ENCODE measurements at places on chromosomes 2 and 18.

GRCh38 chr2:239229545-239230279 is 171.1 kb downstream of the HDAC4 start:
- H3K36me3 ChIP-seq = peaks cover 19% of the 10 kb centered on the region
- peaks cover 82% of the 10 kb centered on the region for H3K4me1 ChIP-seq
- no peak overlapping the region for H3K4me3 ChIP-seq
- no peaks in the 10 kb centered on the region for H3K27me3 ChIP-seq

DNA sequence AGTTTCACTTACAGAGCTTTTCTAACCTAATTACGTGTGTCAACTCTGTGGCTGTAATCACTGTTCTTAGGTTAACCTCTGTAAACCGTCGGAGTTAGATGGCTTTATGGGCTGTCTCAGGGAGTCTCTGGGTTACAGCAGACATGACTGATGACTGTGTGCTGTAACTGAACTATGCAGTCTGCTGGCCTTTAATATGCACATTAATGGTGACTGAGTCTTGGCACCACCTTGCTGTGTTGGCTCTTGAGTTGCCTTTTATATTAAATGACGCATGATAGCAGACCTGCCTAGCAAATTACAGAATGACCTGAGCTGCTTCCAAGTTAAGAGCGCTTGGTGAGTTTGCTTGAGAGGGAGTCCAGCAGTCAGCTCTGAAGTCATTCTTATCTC is 90.1 kb downstream of the ACKR3 start:
- H3K4me3 ChIP-seq = no peak overlapping the region
- H3K4me1 ChIP-seq = no peaks in the 10 kb centered on the region
- DNase-seq = no peak
- H3K27me3 ChIP-seq = peaks cover 21% of the 10 kb centered on the region

DNA sequence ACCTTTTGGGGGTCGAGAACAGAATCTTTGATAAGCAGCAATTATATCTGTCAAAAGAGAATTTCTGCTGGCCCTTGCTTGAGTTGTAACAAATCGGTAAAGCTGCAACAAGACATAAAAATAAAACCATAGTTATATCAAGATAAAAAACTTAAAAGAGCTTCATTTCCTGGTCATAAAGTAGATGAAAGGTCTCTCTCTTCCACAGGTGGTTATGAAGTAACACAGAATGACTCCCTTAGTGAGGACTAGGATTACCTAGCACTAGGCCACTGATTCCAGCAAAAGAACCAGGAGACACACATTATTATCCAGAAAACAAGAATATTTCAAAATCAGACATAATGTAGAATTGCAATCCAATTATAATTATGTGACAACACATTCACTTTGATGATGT is 5.4 kb downstream of the AFG3L2 start:
- H3K27ac ChIP-seq = peak overlapping the region; percentile 41
- peaks cover 52% of the 10 kb centered on the region for H3K4me1 ChIP-seq
- no peak overlapping the region for H3K4me3 ChIP-seq

GRCh38 chr2:65452150-65452895 is 19.9 kb upstream of the SPRED2 start:
- H3K36me3 ChIP-seq = no peaks in the 10 kb centered on the region
- no peaks in the 10 kb centered on the region for H3K4me1 ChIP-seq
- H3K27ac ChIP-seq = no peak overlapping the region
- no peak for DNase-seq

DNA sequence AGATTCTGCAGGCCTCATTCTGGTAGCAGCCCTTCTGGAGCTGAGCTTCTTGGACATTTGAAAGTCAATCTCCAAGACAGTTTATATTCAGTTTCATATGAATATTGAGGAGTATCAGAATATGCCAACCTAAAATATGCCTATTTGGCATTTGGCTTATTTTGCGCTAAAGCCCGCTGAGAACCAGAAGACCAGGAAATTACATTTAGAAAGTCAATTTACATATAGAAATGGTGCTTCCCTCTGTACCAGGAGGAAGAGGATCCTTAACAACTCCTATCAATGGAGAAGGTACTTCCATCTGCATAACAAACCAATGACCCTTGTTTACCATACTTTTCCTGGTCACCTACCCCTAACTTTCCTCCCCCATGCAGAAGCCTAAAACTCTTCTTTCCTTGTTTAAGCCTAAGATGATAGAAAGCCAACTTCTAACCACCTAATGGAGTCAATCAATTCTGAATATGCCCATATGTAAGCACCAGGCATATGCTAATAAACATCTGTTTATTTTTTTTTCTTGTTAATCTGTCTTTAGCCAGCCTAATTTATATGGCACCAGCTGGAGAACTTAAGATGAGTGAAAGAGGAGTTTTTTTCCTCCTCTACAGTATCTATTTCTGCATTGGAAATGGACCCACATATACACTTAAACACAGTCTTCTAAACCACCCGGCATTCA is 57.0 kb upstream of the DYNC1I2 start:
- no peaks in the 10 kb centered on the region for H3K27me3 ChIP-seq
- H3K27ac ChIP-seq = no peak overlapping the region

DNA sequence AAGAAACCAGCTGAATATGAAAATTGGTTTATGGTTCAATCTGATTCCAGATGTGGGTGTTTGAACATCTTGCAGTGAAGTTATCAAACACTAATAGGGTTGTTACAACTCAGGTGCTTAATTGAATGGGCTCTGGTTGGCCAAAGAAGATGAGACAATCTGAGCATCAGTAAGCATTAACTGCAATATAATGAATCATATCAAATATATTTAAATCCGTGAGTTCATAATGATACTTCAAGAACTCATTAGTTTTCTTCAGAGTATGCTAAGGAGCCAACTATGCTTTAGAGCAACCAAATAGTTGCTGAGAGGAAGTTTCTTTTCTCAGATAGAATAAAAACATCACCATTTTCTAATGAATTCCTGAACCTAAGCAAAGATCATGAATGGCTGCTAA is 79.2 kb downstream of the NCOA1 start:
- no peak overlapping the region for H3K4me3 ChIP-seq
- peaks cover 20% of the 10 kb centered on the region for H3K36me3 ChIP-seq
- no peak for DNase-seq
- peaks cover 15% of the 10 kb centered on the region for H3K4me1 ChIP-seq
- H3K27me3 ChIP-seq = no peaks in the 10 kb centered on the region

- no peaks in the 10 kb centered on the region for H3K36me3 ChIP-seq
- no peaks in the 10 kb centered on the region for H3K4me1 ChIP-seq
- no peak for DNase-seq
- no peak overlapping the region for H3K27ac ChIP-seq
- no peak overlapping the region for H3K4me3 ChIP-seq
Measured at GRCh38 chr2:150531591-150531990, 44.1 kb upstream of the RND3 start.

DNA sequence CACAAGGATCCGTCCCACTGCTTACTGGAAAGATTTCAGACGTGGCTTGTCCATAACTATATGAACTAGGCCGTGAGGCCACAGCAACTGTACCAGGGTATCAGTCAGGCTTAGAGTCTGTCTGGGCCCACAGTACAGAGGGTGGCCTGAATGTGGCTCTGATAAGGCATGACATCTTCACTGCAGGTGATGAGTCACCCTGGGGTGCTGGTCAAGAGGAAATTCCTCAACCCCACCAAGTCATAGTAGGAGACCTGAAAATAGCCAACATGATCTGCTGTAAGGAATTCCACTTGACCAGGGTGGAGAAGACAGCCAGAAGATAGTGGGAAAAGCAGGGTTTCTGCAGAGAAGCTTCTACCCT is 107.7 kb downstream of the INHBB start:
- peaks cover 21% of the 10 kb centered on the region for H3K27me3 ChIP-seq
- H3K27ac ChIP-seq = no peak overlapping the region
- no peaks in the 10 kb centered on the region for H3K36me3 ChIP-seq
- H3K4me3 ChIP-seq = no peak overlapping the region

DNA sequence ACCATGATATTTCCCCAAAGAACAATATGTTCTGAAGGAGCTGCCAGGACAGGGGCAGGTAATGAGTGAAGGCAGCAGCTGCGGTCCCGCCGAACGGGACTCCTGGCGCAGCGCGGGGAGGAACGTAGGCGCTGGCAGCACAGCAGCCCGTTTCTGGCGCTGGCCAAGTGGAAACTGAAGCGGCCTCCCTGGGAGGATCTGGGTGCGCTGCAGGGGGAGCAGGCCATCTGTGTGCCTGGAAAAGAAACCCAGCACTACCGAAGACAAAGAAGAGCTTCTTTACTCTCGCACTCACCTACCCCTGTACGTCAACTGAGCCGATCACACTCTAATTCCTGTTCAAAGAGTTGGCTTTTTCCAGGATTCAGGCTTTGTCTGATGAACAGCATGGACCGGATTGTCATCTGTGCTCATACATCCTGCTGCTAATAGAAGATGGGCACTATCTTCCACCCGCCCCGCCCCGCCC is 11.8 kb downstream of the G6PC2 start:
- H3K27ac ChIP-seq = no peak overlapping the region
- peaks cover 21% of the 10 kb centered on the region for H3K4me1 ChIP-seq
- H3K36me3 ChIP-seq = peaks cover 6% of the 10 kb centered on the region
- no peak for DNase-seq
- peaks cover 32% of the 10 kb centered on the region for H3K27me3 ChIP-seq

DNA sequence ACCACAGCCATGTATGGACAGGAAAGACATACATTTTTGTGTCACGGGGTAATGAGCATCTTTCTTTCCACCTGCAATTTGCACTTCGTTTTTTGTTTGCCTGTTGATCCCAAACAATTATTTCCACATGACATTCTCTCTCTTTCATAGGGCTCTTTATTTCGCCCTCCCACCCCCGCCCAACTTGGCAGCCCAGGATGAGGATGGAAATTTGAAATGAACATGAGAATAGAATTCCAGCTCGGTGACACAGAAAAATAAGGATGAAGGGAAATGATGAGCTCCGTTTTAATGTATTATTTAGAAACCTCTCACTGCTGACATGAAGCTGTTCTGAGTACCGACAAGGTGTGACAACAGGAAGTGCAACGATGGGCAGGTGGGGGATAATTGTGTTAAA is 443.3 kb downstream of the SOCS6 start:
- DNase-seq = no peak
- H3K27ac ChIP-seq = no peak overlapping the region
- no peak overlapping the region for H3K4me3 ChIP-seq
- no peaks in the 10 kb centered on the region for H3K36me3 ChIP-seq
- no peaks in the 10 kb centered on the region for H3K4me1 ChIP-seq

- H3K4me3 ChIP-seq = no peak overlapping the region
- H3K27me3 ChIP-seq = no peaks in the 10 kb centered on the region
- H3K36me3 ChIP-seq = peaks cover 63% of the 10 kb centered on the region
- H3K4me1 ChIP-seq = peaks cover 37% of the 10 kb centered on the region
- DNase-seq = no peak
- H3K27ac ChIP-seq = peak overlapping the region; percentile 2
Measured at GRCh38 chr2:230796280-230796862, 68.4 kb upstream of the ITM2C start.

DNA sequence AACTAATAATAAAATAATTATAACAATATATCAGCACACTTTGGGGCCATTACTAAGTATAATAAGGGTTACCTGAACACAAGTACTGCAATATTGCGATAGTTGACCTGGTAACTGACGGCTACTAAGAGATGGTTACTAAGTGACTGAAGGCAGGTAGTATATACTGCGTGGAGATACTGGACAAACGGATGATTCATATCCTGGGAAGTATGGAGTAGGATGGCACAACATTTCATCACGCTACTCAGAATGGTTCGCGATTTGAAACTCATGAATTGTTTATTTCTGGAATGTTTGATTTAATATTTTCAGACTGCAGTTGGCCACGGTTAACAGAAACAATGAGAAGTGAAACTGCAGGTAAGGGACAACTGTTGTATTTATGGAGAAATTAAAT is 39.5 kb upstream of the FLACC1 start:
- H3K36me3 ChIP-seq = peaks cover 51% of the 10 kb centered on the region
- no peak overlapping the region for H3K27ac ChIP-seq
- no peak overlapping the region for H3K4me3 ChIP-seq
- DNase-seq = no peak
- H3K4me1 ChIP-seq = peaks cover 6% of the 10 kb centered on the region

GRCh38 chr2:162114271-162114670 is 37.8 kb downstream of the GCG start:
- no peak for DNase-seq
- H3K4me1 ChIP-seq = peaks cover 25% of the 10 kb centered on the region
- no peaks in the 10 kb centered on the region for H3K27me3 ChIP-seq
- H3K4me3 ChIP-seq = no peak overlapping the region
- no peak overlapping the region for H3K27ac ChIP-seq

- no peaks in the 10 kb centered on the region for H3K36me3 ChIP-seq
- peaks cover 25% of the 10 kb centered on the region for H3K4me1 ChIP-seq
Measured at GRCh38 chr2:156892467-156893281, 364.8 kb upstream of the GALNT5 start.

- no peak overlapping the region for H3K4me3 ChIP-seq
- peaks cover 15% of the 10 kb centered on the region for H3K4me1 ChIP-seq
- no peak for DNase-seq
Measured at GRCh38 chr2:212537726-212538304, 787 bp downstream of the ERBB4 start.

DNA sequence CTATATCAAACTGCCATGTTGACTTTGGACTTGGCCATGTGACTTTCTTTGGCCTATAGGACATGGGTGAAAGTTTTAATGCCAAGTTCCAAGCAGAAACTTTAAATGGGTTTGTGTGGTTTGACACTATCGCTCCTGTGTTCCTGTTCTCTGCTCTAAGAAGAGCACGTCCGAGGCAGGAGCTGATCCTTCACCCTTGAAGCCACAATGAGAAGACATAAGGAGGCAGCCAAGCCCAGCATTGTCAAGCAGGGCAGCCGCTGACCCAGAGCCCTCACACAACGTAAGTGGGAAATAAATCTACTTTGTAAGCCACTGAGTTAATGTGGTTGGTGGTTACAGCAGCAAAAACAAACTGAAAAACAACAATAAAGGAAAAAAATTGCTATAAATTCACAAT is 422.4 kb downstream of the PID1 start:
- no peaks in the 10 kb centered on the region for H3K4me1 ChIP-seq
- H3K27ac ChIP-seq = no peak overlapping the region
- DNase-seq = no peak
- H3K36me3 ChIP-seq = no peaks in the 10 kb centered on the region

- H3K36me3 ChIP-seq = no peaks in the 10 kb centered on the region
- peaks cover 24% of the 10 kb centered on the region for H3K4me1 ChIP-seq
- DNase-seq = peak; percentile 71
- no peak overlapping the region for H3K4me3 ChIP-seq
Measured at GRCh38 chr18:58768293-58768974, 96.2 kb upstream of the ZNF532 start.

DNA sequence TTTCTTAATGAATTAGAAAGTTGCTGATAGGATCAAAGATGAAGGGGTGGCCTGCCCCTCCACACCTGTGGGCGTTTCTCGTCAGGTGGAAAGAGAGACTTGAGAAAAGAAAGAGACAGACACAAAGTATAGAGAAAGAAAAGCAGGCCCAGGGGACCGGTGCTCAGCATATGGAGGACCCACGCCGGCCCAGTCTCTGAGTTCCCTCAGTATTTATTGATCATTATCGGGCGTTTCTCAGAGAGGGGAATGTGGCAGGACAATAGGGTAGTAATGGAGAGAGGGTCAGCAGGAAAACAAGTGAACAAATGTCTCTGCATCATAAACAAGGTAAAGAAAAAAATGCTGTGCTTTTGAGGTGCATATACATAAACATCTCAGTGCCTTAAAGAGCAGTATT is 144.3 kb downstream of the CCDC102B start:
- no peaks in the 10 kb centered on the region for H3K27me3 ChIP-seq
- no peaks in the 10 kb centered on the region for H3K36me3 ChIP-seq
- no peak overlapping the region for H3K27ac ChIP-seq
- H3K4me1 ChIP-seq = no peaks in the 10 kb centered on the region

- DNase-seq = no peak
- peaks cover 6% of the 10 kb centered on the region for H3K27me3 ChIP-seq
- no peaks in the 10 kb centered on the region for H3K36me3 ChIP-seq
Measured at GRCh38 chr2:49931241-49931640, 776.9 kb upstream of the FSHR start.

GRCh38 chr2:68435615-68436014 is 31.5 kb downstream of the FBXO48 start:
- H3K4me3 ChIP-seq = no peak overlapping the region
- H3K27ac ChIP-seq = no peak overlapping the region
- no peaks in the 10 kb centered on the region for H3K36me3 ChIP-seq
- DNase-seq = no peak
- peaks cover under 1% of the 10 kb centered on the region for H3K4me1 ChIP-seq
